Cortex of kidney (tissue), 1 donor: ENCODE measurements at places on chromosomes 3 and 15.

DNA sequence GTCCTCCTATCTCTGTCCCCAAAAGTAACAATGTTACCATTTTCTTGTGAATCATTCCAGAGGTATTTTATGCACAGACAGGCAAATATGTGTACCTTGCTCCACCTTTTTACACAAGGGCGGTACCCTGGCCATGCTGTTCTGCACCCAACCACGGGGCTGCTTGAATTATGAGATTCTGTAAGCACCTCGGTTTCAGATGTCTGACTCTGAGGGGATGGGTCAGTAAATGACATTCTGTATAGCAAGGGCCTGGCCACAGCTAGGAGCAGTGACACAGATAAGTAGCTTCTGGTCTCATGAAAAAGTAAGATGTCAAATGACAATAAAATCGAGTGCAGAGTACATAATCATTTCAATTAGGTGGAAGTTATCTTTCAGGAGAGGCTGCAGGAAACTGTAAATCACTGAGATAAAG, 30.4 kb upstream of the FLNB start:
- no peak for DNase-seq

DNA sequence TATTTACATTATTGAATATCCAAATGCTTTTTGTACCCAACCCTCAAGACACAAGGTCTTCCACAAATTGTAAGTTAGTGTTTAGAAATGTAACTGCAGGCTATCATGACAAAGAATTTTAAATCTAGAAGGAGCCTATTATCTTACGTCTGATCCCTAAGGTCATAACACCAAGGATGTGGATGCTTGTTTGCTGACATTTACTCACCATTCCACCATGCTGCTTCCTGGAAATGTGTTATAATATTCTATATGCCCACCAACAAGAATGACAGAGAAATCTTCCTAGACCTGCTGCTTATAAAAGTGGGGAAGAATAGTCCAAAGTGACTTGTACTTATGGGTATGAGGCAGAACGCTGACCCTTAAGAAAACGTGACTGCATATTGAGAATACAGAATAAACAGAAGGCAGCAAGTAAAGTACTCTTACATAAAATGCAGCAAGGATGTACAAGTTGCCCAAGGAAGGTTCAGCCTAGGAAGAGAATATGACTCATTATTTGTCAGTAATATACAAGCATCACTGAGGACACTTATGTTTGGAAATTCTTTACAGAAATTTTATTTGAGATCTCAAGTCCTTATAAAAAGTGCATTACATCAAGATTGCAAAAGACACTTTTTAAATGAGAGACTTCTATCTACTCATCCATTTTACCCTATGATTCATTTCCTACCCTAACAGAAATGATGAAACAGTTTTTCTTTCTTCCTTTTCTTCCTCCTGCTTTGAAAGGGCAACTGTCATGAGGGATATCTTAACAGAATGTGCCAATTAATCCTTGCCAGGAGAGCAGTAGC, 59.6 kb downstream of the ESYT3 start:
- no peak for DNase-seq

DNA sequence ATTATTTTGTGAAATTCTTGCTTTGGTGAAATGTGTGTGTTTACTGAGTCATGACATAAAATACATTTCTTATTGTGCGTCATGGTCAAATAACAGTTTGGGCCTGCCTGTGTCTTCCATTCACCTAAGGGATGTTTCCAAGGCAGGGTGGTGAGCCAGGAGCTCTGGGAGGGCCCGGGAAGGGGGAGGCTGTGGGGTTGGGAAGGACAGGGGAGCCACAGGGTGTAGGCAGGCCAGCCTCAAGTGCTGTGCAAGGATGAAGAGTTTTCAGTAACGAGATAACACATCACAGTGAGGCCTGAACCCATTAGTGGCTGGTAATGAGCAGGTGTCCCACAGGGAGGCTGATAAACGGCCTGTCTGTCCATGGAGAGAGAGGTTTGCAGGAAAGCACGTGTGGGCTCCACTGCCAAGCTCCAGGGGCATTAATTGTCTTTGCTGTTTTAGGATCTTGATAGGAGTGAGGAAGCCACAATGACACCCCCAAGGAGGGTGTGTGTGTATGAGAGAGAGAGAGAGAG, 35.6 kb upstream of the SEC13 start:
- DNase-seq: no peak

GRCh38 chr3:121330634-121331033, 215.2 kb downstream of the POLQ start:
- DNase-seq: no peak

DNA sequence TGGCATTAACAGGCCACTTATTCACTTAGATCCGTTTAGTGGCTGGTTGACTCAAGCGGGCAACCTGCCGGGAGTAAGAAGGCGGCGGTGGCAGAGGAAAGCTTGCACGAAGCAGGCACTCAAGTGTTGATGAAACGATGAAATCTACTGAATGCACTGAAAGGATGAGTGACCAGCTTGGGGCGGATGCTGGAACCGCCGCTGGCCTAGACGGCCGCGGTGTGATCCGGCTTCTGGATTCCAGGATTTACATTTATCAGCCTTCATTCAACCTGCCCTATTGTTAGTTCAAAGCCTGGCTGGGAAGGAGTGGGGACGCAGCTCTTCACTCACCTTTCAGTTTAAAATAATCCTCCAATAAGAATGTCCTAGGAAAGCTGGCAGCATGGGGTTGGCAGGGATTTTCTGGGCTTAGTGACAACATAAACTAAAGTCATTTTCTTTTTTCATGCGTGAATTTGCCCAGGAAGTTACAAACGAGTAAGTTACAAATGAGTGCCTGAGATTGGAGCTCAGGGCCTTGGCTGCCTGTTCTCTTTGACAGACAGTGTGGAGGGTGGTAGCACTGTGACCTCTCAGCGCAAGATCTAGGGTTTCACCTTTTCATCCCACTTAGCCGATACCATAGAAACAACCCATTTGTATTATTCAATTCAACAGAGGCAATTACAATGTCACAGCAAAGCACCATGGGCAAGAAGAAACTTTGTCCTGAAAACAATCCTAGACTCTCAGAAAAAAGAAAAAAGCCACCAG, 1.1 kb upstream of the PLCH1 start:
- no peak for DNase-seq

DNA sequence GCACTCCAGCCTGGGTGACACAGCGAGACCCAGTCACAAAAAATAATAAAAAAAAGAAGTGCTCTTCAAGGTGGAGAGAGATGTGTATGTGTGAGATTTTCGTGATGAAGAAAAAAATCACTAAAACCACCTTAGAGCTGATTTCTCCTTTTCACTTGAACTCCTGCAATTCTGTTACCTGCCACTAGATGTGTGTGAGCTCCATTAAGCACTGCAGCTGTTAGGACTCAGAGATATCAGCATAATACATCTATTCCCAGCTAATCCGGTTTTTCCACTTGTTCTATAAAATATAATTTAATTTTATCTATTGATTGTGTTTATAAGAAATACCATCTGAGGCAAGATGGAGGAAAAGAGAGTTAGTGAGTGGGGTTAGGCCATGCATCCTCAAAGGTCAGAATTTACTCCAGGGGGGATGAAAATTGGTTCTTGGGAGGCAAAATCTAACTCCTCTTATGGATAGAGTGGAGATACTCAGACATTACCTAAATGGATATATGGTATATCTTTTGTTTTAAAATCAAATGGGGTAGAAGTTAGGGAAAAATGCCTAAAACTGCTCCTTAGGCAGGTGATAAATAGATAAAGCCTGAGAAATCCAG, 152.7 kb downstream of the IL20RB start:
- no peak for DNase-seq

DNA sequence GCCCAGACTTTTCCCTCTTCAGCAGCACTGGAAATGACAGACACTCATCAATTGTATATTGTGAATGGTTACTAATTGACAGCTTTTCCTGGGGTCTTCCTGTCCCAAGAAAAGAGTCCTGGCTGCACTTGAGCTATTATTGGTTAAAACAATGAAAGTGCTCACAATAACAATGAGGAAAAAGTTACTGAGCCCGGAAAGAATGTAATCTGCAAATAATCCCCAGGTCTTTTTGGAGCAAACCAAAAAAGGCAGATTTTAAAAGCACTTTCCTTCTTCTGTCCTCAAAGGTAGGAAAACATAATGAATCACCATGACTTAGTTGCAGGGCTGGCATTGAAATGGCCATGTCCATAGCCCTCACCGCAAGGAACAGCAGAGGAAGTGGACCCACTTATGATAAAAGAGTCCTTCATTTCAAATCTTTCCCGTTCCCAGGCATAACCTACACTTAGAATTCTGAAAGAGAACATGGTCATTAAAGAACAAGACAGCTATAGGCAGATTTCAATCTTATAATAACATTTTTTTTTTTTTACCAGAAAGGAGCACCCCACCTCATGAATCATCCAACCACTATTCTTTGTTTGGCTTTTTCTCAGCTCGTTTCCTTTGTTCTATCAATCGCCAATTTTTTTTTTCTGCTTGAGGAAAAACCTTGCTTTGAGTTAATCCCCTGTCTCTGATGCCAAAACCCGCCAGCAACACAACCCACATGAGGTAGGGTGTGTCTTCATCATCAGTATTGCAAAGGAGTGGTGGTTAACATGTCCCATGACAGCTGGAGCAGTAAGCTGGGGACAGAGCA, 35.5 kb upstream of the ATP1B3 start:
- DNase-seq: no peak

GRCh38 chr15:100265641-100266035, 76.1 kb downstream of the ADAMTS17 start:
- no peak for DNase-seq

DNA sequence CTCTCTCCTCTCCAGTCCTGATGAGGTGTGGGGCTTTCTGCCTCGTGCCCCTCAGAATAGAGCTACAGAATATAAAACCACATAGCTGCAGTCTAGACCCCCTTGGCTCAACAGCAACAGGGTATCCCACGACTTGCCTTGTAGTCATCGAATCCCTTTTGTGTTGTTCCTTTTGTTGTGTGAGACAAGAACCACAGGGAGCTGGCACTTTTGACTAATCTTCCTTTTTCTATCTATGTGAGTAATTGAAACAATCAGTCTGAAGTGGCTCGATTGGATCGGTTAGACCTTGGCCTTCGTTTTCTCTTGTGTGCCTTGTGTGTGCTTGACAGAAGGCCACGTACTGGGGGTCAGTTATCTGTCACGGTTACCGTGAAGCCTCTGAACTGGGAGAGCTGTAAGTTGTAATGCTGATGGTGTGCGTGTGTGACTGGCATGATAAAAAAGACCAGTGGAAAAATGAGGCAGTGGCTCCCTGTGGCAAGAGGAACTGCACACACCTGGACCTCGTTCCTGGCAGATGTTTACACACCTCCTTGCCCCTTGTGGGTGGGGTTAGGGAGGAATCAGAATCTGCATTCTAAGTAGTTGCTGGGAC, 23.2 kb upstream of the IQCF6 start:
- DNase-seq: no peak

GRCh38 chr3:142618917-142619461, 22.8 kb downstream of the PLS1 start:
- no peak for DNase-seq

DNA sequence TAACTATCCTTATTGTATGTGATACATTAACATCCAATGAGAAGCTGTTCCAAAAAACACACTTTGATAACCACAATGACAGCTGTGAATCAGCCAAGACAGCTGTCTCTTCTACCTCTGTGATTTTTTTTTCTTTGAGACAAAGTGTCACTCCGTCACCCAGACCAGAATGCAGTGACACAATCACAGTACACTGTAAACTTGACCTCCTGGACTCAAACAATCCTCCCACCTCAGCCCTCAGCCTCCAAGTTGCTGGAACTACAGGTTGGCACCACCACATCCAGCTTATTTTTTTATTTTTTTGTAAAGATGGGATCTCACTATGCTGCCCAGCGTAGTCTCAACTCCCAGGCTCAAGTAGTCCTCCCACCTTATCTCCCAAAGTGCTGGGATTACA, 73.5 kb upstream of the TMCO5A start:
- no peak for DNase-seq

- DNase-seq: no peak
These were observed 152.8 kb downstream of the UACA start for GRCh38 chr15:70610541-70610940.

DNA sequence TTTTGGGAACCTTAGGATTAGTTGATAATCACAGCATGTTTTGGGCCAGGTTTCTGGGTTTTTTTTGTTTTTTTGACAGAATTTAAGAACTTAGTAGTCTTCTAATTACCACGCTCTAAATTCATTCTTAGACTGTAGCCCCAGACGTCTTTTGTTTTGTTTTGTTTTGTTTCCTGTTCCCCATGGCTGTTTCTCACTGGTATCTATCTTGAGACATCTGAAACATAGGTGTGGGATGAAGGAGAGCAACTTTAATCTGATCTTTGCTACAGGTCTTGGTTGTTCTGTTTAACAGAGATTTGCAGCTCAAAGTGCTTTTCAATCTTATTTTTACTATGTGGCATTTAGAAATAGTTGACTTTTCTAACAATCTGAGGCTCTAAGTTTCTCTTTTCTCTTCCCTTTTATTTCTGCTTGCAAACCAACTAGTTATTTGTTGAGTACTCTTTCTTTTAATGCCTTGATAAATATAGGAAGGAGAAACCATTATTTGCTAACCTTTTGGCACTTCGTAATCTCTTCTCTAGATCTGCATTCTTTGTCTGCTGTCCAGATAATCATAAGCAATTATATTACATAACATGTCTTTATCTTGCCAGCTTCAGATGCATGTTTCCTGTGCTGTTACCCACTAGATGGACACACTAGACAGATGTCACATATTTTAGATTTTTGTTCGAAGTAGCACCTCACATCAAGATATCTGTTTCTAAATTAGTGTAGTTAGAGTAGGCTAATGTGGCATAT, 40.9 kb downstream of the FBXL2 start:
- no peak for DNase-seq

GRCh38 chr15:69734699-69735098, 282.1 kb downstream of the RPLP1 start:
- DNase-seq: no peak

DNA sequence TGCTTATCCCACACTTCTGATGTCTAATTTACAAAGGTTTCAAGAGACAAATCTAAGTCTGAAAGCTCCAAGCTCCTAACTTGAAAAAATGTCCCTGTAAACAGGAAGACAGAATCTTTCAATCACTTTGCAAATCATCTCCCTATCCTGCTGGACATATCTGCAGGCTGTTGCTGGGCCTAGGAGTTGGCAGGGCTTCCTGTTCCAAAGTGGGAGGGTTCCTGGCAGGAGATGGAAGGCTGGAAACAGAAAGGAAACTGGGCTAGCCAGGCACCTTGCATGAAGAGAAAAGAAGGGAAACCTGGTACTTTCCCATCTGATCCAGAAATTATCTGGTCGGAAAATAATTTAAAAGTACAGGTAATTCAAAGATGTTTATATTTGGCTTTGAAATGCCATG, 227.3 kb upstream of the IL12A start:
- no peak for DNase-seq

GRCh38 chr3:194308601-194309449, 42.3 kb downstream of the CPN2 start:
- no peak for DNase-seq

- no peak for DNase-seq
These were observed 38.5 kb downstream of the HPS3 start for GRCh38 chr3:149167898-149168297.

DNA sequence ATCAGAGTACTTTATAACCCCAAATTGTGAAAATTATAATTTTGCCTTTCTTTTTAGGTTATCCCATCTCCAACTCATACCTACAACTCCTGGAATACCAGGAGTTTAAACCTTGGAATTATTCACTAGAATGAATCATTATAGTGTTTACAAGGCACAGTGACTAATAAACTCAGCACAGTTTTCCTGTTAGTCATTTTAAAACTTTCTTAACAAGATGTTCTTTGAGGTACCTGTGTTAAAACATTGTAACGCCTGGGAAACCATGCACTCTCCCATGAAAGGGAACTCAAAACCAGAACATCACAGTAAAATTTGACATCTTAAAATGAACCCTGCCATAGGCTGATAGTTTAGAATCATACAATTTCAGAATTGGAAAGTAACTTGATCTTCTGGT, 132.4 kb upstream of the OSTN start:
- no peak for DNase-seq

- DNase-seq: no peak
These were observed 1.1 kb downstream of the CMTM7 start for GRCh38 chr3:32392536-32393302.
